ENCODE measurements at places on chromosomes 6 and 20. TPM values are rescaled to one million over a fixed set of nuclear protein-coding genes. Genes with fewer than 3 reads are reported as not detected.

Gene ZSWIM3
- 3.0 TPM for polyA plus RNA-seq

Gene C6orf58
- polyA plus RNA-seq, result not detected

Gene GHRH
- polyA plus RNA-seq, result not detected

Gene OPRM1
- not detected for polyA plus RNA-seq

Gene PXT1
- polyA plus RNA-seq, result not detected

Gene PRDM13
- polyA plus RNA-seq, result not detected

Gene HFE
- 7.2 TPM for polyA plus RNA-seq

Gene RBBP8NL
- polyA plus RNA-seq, result not detected

Measured in IgD-negative memory B cell (primary cell).